Right lobe of liver (tissue), 6 donors: ENCODE measurements at places on chromosomes 3 and 15. TPM values are rescaled to one million over a fixed set of nuclear protein-coding genes. Genes with fewer than 3 reads are reported as not detected.
A peak's percentile ranks its signal among the peaks of the same experiment; 100 is the strongest.

GOLGA8T gene
- total RNA-seq = not detected

SLC12A1 gene
- total RNA-seq = not detected

SPATA12 gene
- not detected for total RNA-seq

DNA sequence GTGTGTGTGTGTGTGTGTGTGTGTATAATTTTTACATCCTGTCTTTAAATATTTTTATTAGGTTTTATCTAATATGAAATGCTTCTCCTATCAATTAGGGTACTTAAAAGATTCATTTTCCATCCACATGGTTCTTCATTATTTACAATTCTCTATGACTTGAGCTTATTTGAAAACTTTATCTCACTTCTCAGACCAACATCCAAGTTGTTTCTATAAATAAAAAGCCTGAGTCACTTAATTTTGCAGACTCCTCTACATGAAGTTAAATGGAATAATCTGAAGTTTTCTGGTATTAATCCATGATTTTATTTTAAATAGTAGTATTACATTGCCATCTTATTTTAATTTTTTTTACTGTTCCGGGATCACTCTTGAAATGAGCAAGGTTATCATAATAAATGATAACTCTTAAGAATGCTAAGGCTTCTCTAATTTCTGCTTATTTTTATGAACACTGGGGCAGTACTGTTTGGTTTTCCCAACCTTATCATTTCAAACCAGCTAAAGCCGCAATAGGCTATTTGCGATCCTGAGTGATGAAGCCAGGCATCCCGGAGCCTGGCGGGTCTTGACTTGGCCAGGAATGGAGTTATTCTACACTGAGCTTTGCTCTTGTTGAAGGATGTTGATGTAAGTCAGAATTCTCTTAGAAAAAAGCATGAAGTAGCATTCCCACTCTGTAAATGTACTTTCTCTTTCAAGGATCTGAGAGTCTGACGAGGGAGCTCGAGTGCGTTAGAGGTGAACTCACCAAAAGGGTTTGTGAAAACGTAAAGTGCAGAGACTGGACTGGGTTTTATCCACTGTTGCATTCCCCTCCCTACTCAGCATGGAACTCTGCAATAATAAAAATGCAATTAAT, 220.2 kb upstream of the LRTM1 start:
- DNase-seq = no peak

HIGD1A gene
- 145 TPM for total RNA-seq

DNA sequence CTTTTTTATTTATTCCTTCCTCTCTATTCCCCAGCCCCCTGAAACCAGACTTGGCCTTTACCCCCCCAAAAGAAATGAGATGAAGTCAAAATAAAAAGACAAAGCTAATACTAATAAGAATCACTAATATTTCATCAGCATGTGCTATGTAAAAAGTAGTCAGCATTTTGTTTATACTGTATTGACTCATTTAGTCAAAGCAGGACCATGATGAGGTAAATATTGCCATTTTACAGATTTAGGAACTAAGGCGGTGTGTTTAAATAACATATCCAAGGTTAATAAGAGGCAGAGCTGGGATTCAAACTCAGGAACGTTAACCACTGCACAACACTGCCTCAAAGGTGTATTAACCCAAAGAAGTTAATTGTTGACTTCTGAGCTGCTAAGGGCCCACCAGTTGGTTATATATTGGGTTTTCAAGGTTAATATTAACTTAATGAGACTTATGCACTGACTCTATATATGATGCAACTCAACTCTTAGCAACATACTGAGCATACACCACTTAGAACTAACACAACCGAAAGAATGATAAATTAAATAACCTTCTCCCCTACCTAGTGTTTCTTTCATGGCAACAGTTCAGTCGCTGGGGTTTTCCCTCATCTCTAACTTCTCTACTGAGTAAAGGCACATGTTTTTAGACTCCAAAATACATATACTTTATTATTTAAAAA, 34.7 kb downstream of the FOXP1 start:
- no peak for DNase-seq

- DNase-seq = no peak
These were observed 1143.6 kb upstream of the EPHA6 start for GRCh38 chr3:95670765-95671164.

DNA sequence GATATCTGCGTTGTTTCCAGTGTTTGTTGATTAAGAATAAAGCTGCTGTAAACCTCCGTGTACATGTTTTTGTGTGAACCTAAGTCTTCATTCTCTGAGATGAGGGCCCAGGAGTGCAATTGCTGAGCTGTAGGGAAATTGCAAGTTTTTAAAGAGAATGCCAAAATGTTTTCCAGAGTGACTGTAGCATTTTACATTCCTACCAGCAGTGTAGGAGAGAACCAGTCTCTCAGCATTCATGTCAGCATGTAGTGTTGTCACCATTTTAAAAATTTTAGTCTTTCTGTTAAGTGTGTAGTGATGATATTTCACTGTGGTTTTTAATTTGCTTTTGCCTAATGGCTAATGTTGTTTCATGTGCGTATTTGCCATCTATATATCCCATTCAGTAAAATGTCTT, 3.4 kb upstream of the MGLL start:
- no peak for DNase-seq

ZDHHC23 gene
- total RNA-seq = 10.4 TPM

CHRNB4 gene
- total RNA-seq = not detected

DNA sequence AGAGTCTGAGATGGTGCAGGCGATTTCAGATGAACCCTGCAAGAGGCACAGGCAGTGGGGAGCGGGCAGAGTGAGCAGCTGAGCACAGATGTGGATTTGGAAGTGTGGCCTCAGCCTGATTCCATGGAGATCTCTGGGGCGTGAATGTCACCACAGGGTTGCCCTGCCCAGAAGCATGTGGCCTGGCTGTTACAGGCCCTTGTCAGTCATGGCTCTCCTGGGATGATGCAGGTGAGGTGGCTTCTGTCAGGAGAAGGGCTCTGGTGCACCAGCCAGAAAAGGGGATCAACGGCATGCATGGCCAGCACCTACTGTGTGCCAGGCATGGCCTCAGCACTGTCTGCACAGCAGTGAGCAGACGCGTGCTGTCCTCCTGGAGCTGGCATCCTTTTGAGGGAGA, 11.9 kb downstream of the HDAC11 start:
- no peak for DNase-seq

MESP1 gene
- 2.3 TPM for total RNA-seq

DNA sequence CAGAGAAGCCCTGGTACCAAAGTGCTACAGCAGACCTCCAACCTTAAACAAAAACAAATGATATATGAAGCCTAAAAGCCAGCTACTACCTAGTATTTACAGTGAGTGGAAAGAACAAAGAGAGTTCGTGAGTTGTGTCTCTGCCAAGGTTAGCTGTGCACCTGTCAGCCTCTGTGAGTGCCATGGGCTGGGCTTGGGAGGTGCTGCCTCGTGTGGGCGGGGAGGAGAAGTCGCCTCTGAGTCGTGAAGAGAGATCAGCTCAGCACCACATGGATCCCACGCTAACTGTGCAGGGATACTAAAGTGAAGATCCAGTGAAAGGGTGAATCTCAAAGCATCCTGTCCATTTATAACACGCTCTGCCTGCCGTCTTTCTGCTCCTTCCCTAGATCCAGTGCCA, 101.9 kb downstream of the CHDH start:
- no peak for DNase-seq

GRCh38 chr3:135190658-135191057, 395.6 kb downstream of the EPHB1 start:
- no peak for DNase-seq

CISH gene
- 16.5 TPM for total RNA-seq

DNA sequence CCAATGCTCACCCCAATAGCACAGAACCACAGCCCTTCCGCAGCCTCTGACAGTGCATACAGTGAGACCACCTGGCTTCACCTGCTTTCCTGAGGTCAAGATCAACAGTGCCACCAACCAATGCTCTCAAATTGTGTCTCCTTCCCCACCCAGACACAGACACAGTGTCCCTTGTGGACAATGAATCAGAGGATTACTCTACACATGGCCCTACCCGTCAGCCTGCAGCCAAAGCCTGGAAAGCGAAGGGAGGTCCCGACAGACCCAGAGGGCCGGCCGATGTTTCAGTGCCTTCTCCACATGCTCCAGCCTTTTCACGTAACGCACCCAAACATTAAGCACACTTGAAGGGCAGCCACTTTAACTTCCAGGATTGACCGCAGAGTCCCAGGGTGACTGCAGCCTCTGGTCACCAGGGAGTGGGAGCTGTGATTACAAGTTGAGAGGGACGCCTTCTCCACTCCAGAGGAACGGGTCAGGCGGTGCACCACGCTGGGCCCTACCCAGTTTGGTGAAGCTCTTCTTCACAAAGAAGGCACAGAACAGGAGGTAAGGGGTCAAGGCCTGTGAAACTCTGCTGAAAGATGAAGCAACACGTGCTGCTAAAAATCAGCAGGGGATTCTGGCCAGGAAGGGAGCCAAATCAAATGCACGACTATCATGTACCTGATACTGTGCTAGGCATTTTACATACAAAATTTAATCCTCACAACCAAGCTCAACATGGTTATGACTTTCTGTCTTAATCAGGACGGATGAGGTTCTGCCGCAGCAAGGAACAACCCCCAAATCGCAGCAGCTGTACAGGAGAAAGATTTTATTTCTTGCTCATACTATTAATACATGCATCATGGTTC, 17.2 kb downstream of the KLHL25 start:
- no peak for DNase-seq

GRCh38 chr3:150511122-150511821, 35.0 kb downstream of the SERP1 start:
- DNase-seq = no peak

DNA sequence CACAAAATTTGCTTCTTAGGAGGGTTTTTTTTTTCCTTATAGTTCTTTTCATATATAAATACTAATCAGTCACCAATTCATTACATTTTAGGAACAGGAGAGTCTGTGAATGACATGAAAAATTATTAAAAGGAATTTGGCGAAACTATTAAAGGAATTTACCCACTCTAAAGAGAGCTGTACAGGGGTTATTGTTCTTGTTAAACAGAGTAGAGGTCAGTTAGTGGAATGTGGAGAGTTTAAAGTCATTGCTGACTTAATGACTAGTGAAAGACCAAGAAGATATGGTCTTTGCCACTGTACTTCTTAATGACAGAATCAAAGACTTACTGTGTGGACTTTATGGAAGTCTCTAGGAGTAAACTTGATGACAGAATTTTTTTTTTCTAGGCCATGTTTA, 333.6 kb upstream of the C2CD4B start:
- DNase-seq = no peak

DNA sequence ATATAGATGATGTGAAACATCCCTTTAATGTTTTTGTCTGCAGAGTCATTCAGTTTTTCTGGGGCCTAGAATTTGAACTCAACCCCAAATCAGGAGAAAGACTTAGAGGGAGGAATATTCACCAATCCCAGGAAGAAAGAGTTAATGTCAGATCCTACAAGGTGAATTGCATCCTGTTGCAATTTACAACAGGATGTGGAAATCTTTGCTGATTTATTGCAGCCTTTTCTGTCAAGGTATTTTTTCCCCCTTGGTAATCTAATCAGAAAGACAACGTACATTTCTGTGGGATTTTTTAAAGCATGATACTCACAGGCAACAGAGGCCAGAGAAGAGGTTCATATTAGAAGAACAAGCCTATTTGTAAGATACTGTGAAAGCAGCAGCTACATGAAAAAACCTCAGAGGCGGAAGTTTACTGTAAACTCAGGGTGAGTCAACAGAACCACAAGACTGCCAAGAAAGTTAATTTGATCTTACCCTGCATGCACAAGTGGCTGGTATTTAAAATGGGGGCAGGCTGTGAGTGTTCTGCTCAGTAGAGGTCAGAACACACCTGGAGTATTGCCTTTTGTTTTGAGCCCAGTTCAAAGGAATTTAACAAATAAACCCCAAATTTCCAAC, 531.9 kb downstream of the AGBL1 start:
- DNase-seq = no peak

DNA sequence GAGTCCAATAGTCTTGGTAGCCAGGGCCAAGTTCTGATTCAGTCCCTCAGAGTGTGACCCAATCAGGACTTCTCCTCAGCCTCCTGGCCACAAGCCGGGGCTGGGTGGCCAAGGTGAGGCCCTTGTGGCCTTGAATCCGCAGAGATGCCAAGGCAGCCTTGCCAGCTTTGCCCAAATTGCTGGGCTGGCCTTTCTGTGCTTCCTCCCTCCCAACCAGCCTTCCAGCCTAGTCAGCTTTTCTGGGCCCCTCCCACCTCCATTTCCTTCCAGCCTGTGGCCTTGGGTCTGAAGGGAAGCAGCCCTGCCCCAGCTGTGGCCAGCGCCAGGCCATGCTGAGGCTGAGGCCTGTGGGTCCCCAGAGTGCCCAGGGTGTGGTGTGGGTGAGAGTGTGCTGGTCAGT, 34.3 kb upstream of the ANKDD1A start:
- peak; percentile 81 for DNase-seq

CSPG5 gene
- 0.18 TPM for total RNA-seq

DNA sequence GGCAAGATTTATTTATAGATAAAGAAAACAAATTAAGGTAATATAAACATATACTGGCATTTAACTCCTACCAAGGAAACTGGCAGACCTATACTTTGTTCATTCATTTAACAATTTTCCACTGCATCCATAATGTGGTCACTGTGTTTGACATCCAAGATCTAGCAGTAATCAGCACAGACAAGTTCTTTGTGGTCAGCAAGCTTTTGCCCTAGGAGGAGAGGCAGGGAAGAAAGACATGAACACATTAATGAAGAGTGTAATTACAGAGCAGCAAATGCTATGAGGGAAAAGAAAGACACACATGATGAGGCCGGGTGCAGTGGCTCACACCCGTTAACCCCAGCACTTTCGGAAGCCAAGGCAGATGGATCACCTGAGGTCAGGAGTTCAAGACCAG, 34.4 kb downstream of the SUCLG2 start:
- no peak for DNase-seq

CDC25A gene
- total RNA-seq = 0.27 TPM

GRCh38 chr3:112437146-112438022, 61.9 kb downstream of the BTLA start:
- no peak for DNase-seq

DNA sequence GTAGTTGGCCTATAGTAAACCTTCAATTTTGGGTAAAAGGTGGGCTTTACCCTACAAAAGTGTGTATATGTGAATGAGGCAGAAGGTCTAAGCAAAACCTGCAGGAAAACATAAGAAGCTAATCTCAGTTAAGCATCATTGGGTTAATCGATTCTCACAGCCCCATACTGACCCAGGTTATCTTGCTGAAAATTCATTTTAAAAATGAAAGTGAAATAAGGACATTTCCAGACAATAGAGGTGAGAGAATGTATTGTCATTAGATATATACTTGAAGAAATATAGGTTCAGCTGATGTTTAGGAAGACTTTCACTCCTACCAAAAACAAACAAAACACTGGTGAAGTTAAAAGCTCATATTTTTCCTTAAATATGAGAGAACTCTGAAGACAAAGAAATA, 85.6 kb downstream of the MCF2L2 start:
- no peak for DNase-seq

PRRT3 gene
- 0.35 TPM for total RNA-seq

DNA sequence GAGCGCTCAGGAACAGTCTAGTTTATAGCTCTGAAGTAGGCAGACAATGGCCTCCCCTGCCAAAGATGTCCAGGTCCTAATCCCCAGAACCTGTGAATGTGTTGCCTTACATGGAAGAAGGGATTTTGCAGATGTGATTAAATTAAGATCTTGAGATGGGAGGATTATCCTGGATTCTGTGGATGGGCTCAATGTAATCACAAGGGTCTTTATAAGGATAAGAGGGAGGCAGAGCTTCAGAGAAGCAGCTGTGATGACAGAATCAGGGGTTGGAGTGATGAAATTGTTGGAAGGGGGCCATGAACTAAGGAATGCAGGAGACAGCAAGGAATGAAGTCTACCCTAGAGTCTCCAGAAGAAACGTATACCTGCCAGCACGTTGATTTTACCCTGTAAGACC, 14.0 kb upstream of the GK5 start:
- no peak for DNase-seq

LINS1 gene
- total RNA-seq = 6.1 TPM

GRCh38 chr15:26641144-26641543, 131.7 kb downstream of the GABRB3 start:
- no peak for DNase-seq

GOLGA6L24 gene
- not detected for total RNA-seq
